Stimulated activated CD4-positive, alpha-beta T cell treated with anti-CD3 and anti-CD28 coated beads, Interleukin-12 subunit alpha, Interleukin-12 subunit beta, amount 100 ng/mL, for 24 hours (primary cell): ENCODE measurements at places on chromosomes 7 and 10.

DNA sequence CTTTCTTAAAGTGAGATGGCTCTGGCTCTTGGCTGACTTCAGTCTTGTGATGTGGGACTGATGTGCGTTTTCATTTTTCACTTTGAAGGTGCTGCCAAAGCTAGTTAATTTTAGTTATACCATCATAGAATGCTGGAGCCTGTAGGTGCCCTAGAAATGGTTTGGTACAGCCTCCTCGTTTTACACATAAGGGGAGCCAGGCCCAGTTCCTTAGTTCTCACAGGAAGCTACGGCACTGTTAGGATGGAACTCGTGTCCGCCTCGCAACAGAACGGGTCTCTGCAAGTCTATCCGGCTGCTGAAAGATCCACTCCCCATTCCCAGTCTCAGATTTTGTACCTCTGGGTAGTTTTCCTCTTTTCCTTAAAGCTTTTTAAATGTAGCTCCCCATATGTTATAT, 173.2 kb upstream of the PRPS1L1 start:
- DNase-seq: no peak

DNA sequence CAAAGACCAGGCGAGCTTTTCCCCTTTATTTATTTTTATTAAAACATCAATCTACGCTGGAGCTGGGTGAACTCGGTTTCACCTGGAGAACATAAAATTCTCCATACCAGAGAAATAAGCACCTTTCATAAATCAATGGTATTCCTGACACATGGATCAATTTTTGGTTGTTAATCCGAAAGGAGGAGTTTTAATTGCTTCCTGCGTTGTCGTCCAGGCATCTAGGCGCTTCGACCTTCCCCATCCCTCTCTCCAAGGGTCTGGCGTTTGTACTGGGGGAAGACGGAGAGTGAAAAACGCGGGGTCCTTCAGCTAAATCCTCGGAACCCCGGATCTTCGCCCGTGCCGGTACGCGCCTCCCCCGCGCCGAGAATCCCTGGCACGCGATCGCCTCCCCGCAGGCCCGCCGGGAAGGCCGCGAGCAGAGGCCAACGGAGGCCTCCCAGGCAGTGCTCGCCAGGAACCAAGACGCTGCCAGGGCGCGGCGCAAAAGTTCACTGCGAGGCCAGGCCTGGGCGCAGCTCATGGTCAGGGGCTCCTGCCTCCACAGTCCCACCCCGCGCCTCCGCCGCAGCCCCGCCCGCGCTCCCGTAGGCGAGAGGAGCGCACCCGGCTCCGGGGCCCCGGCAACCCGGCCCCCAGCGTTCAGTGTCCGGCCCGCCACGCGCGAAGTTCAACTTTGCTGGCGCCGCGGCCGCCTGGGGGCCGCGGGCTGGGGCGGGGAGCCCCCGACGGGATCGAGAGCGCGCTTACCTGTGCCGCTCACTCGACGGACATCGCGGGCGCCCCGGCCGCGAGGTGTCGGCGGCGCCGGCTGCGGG, 8.3 kb upstream of the EBF3 start:
- no peak for DNase-seq

DNA sequence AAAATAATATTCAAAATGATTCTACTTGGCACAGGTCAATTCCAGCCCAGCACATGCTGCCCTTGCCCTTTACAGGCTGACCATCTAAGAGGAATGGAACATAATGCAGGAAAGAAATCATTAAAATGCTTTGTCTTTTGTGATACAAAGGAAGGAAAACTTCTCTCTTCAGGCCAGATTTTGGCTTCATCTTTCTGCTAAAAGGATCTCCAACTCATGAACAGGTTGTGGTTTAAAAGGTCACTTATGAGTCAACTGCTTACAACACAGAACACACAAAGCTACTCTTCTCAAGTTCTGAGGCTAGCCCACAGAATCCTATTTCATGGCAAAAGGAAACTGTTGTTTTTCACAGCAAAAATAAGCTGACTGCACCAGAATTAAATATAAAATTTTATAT, 197.1 kb downstream of the DOCK4 start:
- DNase-seq: no peak

DNA sequence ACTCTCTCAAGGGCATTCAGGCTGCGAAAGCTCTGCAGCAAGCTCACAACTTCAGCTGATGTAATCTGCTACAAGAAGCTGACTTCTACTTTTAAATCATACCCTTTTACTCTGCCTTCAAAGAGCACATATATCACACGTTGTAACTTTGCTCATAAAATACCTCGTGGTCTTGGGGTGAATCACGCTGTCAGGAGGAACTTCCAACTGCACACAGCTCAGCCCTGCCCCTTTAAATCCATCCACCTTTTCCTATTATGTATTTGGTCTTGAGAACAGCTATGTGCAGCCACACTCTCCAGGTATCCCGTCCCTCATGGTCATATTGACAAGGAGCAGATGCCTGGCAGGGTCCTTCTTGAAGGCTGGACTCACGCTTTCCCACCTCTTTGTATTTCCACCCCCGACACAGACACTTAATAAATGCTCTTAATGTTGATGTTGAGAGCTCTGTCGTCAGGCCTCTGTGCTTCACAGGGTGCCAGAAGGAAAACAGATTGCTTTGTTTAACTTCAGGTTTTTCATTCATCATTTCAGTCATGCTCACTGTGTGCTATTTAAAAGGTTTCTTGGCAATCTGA, 47.6 kb downstream of the ICA1 start:
- DNase-seq: no peak

- no peak for DNase-seq
Observed at GRCh38 chr7:143960813-143961610, 6.4 kb downstream of the OR2F1 start.

- no peak for DNase-seq
Observed at GRCh38 chr10:85492684-85493083, 873.9 kb downstream of the GRID1 start.

DNA sequence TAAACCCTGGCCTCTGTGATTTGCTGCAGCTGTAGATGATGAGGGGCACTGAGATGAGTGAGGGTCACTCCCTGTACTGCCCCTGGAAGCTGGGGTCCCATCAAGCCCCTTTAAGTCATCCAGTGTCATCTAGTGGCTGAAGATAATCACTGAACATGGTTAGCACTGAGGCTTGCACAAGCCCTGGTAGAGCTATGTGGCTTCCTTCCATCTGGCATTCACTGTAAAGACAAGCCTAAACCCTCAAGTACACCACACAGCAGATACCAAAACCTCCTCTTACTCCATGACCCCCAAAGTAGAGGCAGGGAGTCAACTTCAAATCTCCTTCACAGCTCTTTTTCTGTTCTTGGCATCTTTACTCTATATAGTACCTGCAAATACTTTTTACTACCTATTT, 72.7 kb upstream of the MRLN start:
- DNase-seq: no peak

DNA sequence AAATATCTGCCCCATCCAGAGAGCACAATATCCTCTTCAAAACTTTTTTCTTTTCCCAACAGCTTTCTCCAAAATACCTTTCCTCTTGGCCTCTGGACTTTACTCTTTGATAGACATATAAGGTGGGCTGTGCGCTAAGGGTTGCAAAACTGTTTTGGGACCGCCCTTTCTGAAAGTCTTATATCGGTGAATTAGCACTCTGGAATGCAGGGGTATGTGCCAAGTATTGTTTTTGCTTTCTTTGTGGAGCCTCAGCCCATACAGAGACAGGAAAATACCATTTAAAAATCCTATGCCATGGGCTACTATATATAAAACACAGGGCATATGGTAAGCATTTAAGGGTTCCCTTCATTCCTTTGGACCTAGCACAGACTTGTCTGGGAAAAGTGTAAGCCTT, 37.7 kb downstream of the PPP1R17 start:
- DNase-seq: no peak

GRCh38 chr10:49290607-49291006, 8.4 kb upstream of the C10orf71 start:
- DNase-seq: no peak
